ENCODE measurements at places on chromosomes 16 and 17. TPM values are rescaled to one million over a fixed set of nuclear protein-coding genes. Genes with fewer than 3 reads are reported as not detected.

DNA sequence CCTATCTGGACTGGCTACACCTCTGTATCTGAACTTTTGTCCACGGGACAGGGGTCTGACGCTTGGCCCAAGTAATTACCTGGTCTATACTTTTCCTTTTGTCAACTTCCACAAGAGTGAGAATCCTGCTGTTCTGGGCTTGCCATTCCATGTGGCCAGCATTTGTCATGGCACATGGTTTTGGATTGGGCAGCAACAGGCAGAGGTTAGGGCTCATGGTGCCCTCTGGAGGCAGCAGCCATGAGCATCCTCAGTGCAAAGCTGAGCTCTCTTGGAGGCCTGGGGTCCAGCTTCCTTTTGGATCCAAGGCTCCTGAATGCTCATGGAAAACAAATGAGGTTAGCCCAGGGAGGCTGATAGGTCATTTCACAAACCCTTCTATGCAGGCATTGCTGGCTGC lies 7.5 kb upstream of the EDC4 start:
- H3K4me1 ChIP-seq = no peaks in the 10 kb centered on the region
- H3K27ac ChIP-seq = no peak overlapping the region
- no peak overlapping the region for H3K4me3 ChIP-seq
- DNase-seq = peak; percentile 19

The CLEC19A gene
- not detected for total RNA-seq

DNA sequence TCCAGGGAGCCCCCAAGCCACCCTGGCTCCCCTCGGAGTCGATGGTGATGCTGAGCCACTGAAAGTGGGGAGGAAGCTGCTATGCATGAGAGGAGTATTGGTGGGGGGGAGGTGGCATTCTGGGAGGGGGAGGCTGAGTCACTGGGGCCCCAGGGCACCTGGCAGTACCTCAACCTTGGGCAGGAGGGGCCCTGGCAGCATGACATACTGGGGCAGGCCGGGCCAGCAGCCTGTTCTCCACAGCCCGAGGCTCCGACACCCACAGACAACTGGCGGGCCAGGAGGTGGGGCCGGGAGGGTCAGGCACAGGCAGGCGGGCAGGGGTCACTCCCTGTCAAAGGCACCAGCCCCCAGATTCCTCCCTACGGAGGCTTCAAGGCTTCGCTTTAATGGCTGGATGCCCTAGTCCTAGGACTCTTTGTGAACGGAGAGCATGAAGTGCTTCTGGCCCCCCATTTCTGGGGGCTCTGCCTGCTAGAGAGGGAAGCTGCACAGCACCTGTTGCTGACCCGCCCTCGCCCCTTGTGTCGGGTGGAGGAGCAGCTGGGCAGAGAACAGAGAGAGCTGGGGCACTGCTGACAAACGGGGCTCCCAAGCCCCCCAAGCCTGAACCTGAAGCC lies 928 bp downstream of the CASKIN2 start:
- H3K27me3 ChIP-seq = no peaks in the 10 kb centered on the region
- peak; percentile 69 for DNase-seq
- peak overlapping the region; percentile 77 for H3K4me3 ChIP-seq
- H3K4me1 ChIP-seq = peaks cover 43% of the 10 kb centered on the region
- no peaks in the 10 kb centered on the region for H3K36me3 ChIP-seq

DNA sequence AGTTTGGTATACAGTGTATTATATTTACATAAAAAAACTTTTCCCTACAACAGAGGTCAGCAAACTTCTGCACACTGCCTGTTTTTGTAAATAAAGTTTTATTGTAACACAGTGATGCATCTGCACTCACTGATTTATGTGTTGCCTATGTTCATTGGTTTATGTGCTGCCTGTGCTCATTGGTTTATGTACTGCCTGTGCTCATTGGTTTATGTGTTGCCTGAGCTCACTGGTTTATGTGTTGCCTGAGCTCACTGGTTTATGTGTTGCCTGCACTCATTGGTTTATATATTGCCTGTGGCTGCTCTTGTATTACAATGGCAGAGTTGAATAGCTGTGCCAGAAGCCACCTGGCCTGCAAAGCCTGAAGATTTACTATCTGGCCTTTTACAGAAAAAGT lies 81.6 kb downstream of the MYH11 start:
- no peaks in the 10 kb centered on the region for H3K36me3 ChIP-seq
- H3K4me1 ChIP-seq = no peaks in the 10 kb centered on the region
- DNase-seq = no peak
- H3K27ac ChIP-seq = no peak overlapping the region
- H3K27me3 ChIP-seq = no peaks in the 10 kb centered on the region

The SOX8 gene
- total RNA-seq = not detected

- H3K4me1 ChIP-seq = no peaks in the 10 kb centered on the region
- no peaks in the 10 kb centered on the region for H3K27me3 ChIP-seq
- no peak for DNase-seq
- H3K4me3 ChIP-seq = no peak overlapping the region
- H3K27ac ChIP-seq = no peak overlapping the region
- no peaks in the 10 kb centered on the region for H3K36me3 ChIP-seq
Observed at GRCh38 chr16:7140899-7141298, 191.7 kb upstream of the RBFOX1 start.

The CCDC102A gene
- total RNA-seq = 34.9 TPM

DNA sequence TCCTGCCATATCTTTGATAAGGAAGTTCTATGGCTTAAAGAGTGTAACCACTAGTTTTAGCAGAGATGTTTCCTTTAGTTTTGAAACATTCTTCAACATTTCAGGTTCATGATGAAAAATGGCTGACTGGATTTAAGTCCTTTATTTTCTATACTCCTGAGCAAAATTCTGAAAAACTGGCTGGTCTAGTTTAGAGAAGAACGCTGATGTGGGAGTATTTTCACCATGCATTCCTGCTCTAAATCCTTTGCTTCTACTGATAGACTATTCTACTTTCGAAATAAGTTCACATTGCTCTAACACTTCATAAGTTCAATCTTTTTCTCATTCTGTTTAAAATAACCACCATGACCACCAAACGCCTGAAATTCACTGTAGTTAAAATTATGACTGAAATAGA lies 281.9 kb downstream of the FTO start:
- H3K4me1 ChIP-seq = peaks cover 5% of the 10 kb centered on the region
- DNase-seq = no peak
- no peak overlapping the region for H3K4me3 ChIP-seq
- H3K36me3 ChIP-seq = no peaks in the 10 kb centered on the region
- H3K27ac ChIP-seq = no peak overlapping the region

The RMI2 gene
- total RNA-seq = 2.5 TPM

- H3K4me3 ChIP-seq = no peak overlapping the region
- H3K4me1 ChIP-seq = peaks cover 35% of the 10 kb centered on the region
- no peaks in the 10 kb centered on the region for H3K36me3 ChIP-seq
- no peak overlapping the region for H3K27ac ChIP-seq
- DNase-seq = no peak
Observed at GRCh38 chr16:58054289-58054688, 28.7 kb downstream of the MMP15 start.

- H3K27ac ChIP-seq = no peak overlapping the region
- DNase-seq = peak; percentile 62
- H3K27me3 ChIP-seq = no peaks in the 10 kb centered on the region
- H3K4me1 ChIP-seq = no peaks in the 10 kb centered on the region
- no peak overlapping the region for H3K4me3 ChIP-seq
- H3K36me3 ChIP-seq = no peaks in the 10 kb centered on the region
Observed at GRCh38 chr17:38667099-38667786, 7.5 kb downstream of the EPOP start.

The METTL22 gene
- 16.8 TPM for total RNA-seq

GRCh38 chr17:29444589-29444988 lies 54.4 kb downstream of the TAOK1 start:
- no peaks in the 10 kb centered on the region for H3K36me3 ChIP-seq
- no peaks in the 10 kb centered on the region for H3K27me3 ChIP-seq
- no peak for DNase-seq
- no peak overlapping the region for H3K27ac ChIP-seq

The ACE gene
- total RNA-seq = 12.7 TPM

GRCh38 chr16:17940584-17941364 lies 395.8 kb downstream of the NPIPA8 start:
- H3K27me3 ChIP-seq = no peaks in the 10 kb centered on the region
- no peaks in the 10 kb centered on the region for H3K36me3 ChIP-seq
- no peak overlapping the region for H3K4me3 ChIP-seq
- DNase-seq = no peak

GRCh38 chr16:13957197-13958078 lies 37.5 kb downstream of the ERCC4 start:
- no peaks in the 10 kb centered on the region for H3K36me3 ChIP-seq
- no peaks in the 10 kb centered on the region for H3K27me3 ChIP-seq
- peak; percentile 8 for DNase-seq
- H3K4me3 ChIP-seq = no peak overlapping the region
- peak overlapping the region; percentile 44 for H3K27ac ChIP-seq

The RRAD gene
- total RNA-seq = 11.6 TPM

- peak; percentile 26 for DNase-seq
- no peaks in the 10 kb centered on the region for H3K36me3 ChIP-seq
- no peak overlapping the region for H3K4me3 ChIP-seq
- no peaks in the 10 kb centered on the region for H3K27me3 ChIP-seq
- H3K27ac ChIP-seq = no peak overlapping the region
Observed at GRCh38 chr16:82368041-82368440, 198.0 kb upstream of the MPHOSPH6 start.

DNA sequence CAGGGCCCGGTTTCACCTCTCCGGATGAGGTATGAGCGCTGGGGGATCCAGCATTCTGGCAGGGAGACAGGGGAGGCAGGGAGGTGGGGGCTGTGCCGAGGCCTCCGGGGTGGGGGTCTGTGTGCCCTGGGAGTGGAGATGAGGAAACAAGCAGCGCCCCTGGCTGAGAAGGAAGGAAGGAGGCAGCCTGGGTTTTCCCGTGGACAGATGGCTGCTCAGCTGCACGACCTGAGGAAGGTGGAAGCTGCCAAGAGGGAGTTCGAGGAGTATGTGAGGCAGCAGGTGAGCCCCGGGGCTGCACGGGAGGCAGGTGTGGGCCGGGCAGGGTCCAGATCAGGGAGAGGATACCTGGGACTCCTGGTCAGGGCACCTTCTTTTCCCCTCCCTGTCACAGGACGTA lies 4.3 kb downstream of the RNF112 start:
- H3K27me3 ChIP-seq = no peaks in the 10 kb centered on the region
- no peaks in the 10 kb centered on the region for H3K4me1 ChIP-seq
- no peaks in the 10 kb centered on the region for H3K36me3 ChIP-seq

- H3K4me1 ChIP-seq = no peaks in the 10 kb centered on the region
- no peak overlapping the region for H3K27ac ChIP-seq
- no peak for DNase-seq
- no peaks in the 10 kb centered on the region for H3K36me3 ChIP-seq
- H3K4me3 ChIP-seq = no peak overlapping the region
Observed at GRCh38 chr17:6245301-6246177, 175.4 kb downstream of the WSCD1 start.

The HOXB9 gene
- not detected for total RNA-seq

The HEATR9 gene
- total RNA-seq = not detected

The TRAF7 gene
- 27.7 TPM for total RNA-seq

DNA sequence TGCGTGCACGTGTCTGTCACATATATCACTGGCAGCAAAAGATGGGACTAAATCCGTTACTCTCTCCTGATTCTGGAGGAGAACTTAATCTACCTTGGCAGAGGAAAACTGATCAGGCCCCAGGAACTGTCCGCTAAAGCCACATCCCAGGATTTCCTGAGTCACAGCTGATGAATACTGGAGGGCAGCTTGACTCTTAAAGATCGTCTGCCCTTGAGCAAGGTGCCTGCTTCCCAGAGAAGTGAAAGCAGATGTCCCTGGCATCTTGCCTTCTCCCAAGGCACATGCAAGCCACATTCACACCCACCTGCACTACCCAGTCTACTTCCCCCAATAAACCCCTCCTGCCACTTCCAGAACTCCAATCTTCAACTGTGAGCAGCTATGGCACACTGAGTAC lies 99.8 kb downstream of the CPPED1 start:
- no peaks in the 10 kb centered on the region for H3K36me3 ChIP-seq
- peak; percentile 10 for DNase-seq
- H3K4me3 ChIP-seq = no peak overlapping the region
- H3K27me3 ChIP-seq = no peaks in the 10 kb centered on the region
- H3K27ac ChIP-seq = no peak overlapping the region

The NGFR gene
- total RNA-seq = 20.4 TPM

GRCh38 chr17:80104321-80104955 lies 3.1 kb downstream of the GAA start:
- DNase-seq = peak; percentile 49
- peaks cover 10% of the 10 kb centered on the region for H3K4me1 ChIP-seq
- H3K27me3 ChIP-seq = no peaks in the 10 kb centered on the region
- H3K4me3 ChIP-seq = no peak overlapping the region
- no peak overlapping the region for H3K27ac ChIP-seq

The KRT32 gene
- total RNA-seq = not detected

DNA sequence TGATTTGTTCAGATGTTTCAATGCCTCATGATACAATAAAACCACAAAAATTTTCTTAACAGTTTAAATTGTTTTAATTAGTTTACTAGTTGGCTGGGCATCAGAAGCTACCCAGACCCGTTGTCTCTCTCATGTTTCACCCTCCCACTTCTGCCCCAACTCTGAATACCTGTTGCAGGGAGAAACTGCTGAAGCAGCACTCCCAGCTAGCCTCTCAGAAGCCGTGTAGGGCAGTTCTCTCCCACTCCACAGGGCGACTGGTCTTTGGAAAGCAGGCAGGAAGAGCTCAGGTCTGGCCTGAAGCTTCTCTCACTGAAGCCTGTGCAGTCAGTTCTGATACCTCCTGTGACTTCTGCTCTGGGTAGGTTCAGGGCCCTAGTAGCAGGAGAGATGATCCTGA lies 1.6 kb upstream of the EDC4 start:
- peaks cover 10% of the 10 kb centered on the region for H3K36me3 ChIP-seq
- H3K4me3 ChIP-seq = no peak overlapping the region
- H3K27ac ChIP-seq = no peak overlapping the region
- DNase-seq = no peak

DNA sequence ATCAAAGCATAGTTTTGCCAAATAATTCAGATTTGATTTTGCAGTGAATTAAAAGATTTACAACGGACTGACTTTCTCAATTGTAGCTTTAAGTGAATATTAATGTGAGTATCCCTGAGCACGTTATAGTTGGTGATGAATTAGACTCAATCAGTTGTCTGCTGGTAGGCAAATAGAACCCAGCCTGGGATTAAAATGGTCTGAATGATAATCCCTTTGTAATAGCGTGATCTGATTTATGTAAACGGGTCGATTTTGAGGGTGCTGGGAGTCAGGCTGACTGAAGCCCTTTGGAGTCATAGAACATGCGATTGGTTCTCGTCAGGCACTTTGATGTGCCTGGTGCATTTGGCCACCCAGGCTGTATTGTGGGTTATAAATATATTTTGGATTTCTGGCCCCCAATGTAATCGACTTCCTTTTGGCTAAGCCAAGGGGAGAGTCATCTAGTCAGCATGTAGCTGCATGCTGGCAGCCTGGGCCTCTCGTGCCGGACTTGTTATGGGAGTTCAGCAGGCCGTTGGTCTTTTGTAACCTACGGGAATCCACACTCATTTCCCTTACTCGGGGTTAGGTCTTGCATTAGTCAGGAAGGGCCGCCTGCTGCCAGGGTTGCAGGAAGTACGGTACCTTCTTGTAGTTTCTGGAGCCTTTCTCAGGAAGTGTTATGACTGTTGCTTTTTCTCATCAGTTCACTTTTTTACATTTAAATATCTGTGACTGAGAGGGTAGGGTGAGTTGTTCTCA lies 5.4 kb downstream of the PGS1 start:
- H3K27ac ChIP-seq = peak overlapping the region; percentile 71
- H3K4me1 ChIP-seq = peaks cover 77% of the 10 kb centered on the region
- DNase-seq = peak; percentile 36
- H3K36me3 ChIP-seq = no peaks in the 10 kb centered on the region
- H3K27me3 ChIP-seq = no peaks in the 10 kb centered on the region

Data from thyroid gland (tissue), 4 donors.